Iris pigment epithelial cell (primary cell): ENCODE measurements at places on chromosomes 5 and 9.
A peak's percentile ranks its signal among the peaks of the same experiment; 100 is the strongest.

DNA sequence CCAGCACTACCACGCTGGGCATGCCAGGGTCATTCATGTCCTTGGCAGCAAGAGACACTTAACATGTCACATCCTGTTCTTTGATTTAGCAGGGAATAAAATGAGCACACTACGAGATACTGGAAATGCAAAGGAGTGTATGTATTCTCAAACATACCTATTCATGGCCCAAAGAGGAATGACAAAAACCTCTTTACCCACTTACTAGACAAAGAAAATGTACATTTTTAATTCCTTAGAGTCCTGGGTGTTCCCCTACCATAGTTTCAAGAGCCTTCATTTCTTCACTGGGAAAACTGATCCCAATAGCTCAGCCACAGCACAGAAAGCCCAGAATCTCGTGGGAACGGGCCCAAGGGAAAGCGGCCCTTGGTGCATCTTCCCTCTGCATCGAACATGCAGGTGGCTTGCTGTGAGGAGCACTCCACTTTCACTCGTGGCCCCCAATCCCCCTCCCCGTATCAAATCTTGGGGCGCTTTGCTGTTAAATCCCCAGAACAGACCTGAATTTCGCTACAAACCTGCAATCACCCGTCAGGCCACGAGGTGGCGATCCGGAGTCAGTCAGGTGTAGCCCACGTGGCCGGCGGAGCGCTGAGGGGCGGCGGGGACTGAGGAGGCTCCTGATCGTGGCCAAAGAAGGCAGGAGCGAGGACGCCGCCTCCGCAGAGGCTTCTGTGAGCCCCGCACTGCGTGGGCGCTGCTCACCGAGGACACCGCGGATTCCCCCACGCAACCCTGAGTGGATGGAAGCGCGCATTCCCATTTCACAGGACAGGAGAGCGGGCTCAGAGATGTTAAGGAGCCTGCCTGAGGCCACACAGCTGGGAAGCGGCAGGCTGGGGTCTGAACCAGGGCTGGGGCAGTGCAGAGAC, 91.4 kb downstream of the LMX1B start:
- DNase-seq: peak; percentile 56

GRCh38 chr5:174698156-174698555, 26.2 kb upstream of the MSX2 start:
- no peak for DNase-seq

GRCh38 chr9:129623331-129623730, 2.4 kb upstream of the C9orf50 start:
- DNase-seq: peak; percentile 87

DNA sequence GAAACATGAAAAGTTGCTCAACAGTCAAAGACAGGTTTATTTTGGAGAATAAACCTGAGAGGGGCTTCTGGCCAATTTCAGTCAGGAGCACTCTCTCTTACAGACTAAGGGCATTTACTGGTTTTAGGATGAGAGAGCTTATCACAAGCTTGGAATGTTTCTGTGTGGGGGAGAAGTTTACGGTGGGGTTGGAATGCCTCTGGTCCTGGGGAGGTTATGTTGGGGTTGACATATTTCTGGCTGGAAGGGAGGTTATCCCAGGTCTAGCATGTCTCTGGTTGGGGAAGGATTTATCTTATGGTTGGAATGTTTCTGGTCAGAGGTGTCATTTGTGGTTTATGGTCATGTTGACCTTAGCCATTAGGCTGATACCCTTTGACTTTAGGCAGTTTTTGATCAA, 1867.3 kb downstream of the EFNA5 start:
- DNase-seq: no peak

GRCh38 chr9:121354141-121354540, 15.9 kb downstream of the STOM start:
- DNase-seq: no peak

- DNase-seq: no peak
Measured at GRCh38 chr5:144774197-144774596, 603.5 kb downstream of the KCTD16 start.

- no peak for DNase-seq
Measured at GRCh38 chr5:54257366-54258118, 52.8 kb downstream of the ARL15 start.

GRCh38 chr5:153081385-153081784, 409.1 kb upstream of the GRIA1 start:
- no peak for DNase-seq

DNA sequence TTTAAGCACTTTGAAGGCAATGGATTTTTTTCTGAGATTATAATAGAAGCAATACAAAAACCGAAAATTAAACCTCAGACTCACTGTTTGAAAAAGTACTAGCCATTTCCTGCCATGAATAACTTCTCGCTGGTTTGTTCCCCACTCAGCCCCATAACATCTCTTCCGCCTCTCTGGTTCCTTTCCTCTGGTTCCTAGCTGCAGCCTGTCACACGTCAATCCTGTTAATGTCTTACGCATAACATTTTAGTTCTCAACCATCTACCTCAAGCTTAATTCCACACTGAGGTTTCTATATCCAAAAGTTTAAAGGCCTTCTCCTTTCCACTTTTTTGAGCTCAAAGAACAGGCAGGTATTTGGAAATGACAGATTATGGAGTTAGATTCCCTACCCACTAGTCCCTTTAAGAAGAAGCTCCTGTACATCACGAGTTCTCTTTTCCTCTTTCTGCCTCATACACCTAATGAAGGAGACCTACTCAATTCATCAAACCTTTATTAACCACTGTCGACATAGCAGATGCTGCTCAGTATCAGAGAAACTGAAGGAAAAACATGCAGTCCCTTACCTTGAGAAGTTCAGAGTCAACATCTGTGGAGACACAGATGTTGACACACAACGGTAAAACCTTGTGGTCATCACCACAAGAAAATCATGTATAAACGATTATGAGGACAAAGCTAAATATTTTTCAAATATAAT, 243.0 kb upstream of the PTGER4 start:
- DNase-seq: no peak

GRCh38 chr5:139523635-139524445, 37.3 kb upstream of the UBE2D2 start:
- DNase-seq: no peak

DNA sequence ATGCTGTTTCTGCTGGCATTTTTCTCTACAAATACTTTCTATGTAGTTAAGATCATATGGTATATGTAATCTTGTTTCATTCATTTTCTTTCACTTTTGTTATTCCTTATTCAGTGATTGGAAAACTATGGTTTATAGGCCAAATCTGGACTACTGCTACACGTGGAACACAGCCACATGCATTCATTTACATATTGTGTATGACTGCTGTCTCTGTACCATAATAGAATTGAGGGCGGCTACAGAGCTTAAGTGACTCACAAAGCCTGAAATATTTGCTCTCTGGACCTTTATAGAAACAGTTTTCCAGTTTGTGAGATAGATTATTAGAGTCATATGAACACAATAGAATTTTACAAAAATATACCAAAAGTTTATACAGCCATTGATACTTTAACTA, 133.6 kb upstream of the CDKN2B start:
- peak; percentile 85 for DNase-seq

- no peak for DNase-seq
Measured at GRCh38 chr5:56649569-56649968, 165.8 kb upstream of the MAP3K1 start.

GRCh38 chr9:134544388-134545214, 97.0 kb upstream of the COL5A1 start:
- DNase-seq: peak; percentile 59

GRCh38 chr9:97848480-97849237, 4.4 kb upstream of the FOXE1 start:
- no peak for DNase-seq

- no peak for DNase-seq
Measured at GRCh38 chr9:34636791-34637355, 714 bp downstream of the SIGMAR1 start.

DNA sequence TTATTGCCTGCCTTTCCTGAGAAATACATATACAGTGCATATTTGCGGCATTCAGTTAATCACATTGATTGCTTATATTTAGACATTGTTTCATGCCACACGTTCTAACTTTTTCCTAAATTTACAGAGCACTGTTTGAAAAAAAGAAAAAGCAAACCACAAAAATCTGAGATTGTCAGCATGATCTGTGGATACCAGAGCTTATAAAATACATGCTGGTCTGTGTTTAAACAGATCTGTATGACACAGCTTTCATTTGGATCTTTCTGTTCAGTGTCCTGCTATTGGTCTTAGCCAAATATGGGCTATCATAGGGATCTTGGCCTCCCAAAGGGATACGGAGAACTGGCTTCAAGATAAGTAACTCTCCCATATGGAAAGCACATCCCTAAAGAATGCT, 20.2 kb downstream of the ALDH1A1 start:
- DNase-seq: no peak

GRCh38 chr9:130770093-130770492, 65.0 kb upstream of the ABL1 start:
- DNase-seq: no peak

GRCh38 chr5:72167257-72167656, 60.0 kb downstream of the MAP1B start:
- no peak for DNase-seq

GRCh38 chr5:180637962-180638680, 11.3 kb downstream of the FLT4 start:
- no peak for DNase-seq
